ENCODE measurements at places on chromosomes 16 and 17. TPM values are rescaled to one million over a fixed set of nuclear protein-coding genes. Genes with fewer than 3 reads are reported as not detected.

Gene KCNJ12
- total RNA-seq = 1.6 TPM

Gene KCNH6
- total RNA-seq = 0.80 TPM

Gene DLX4
- 1.5 TPM for total RNA-seq

Gene SSTR5
- 0.45 TPM for total RNA-seq

Gene SRSF2
- 255 TPM for total RNA-seq

Gene ADAM11
- total RNA-seq = 3.1 TPM

Gene MYADML2
- not detected for total RNA-seq

Gene NFE2L1
- 135 TPM for total RNA-seq

DNA sequence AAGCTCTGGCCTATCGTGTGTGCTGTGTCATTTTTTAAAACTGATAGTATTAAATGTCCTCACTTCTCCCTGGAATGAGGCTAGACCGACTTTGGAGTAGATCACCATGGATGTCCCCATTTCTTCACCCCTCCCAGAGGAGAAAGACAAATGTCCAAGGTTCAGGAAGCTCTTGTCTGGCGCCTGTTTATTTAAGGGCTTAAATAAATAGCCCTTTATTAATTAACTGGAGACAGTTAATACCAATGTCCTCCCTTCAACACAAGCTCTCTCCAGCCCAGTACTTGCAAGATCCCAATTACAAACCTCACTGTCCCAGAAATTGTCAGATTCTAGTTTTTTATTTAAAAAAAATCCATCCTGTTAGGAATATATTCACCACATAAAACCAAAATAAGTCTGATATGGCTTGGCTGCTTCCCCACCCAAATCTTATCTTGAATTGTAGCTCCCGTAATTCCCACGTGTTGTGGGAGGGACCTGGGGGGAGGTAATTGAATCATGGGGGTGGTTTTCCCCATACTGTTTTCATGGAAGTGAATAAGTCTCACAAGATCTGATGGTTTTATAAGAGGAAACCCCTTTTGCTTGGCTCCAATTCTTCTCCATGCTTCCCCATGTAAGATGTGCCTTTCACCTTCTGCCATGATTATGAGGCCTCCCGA, 344.4 kb downstream of the SHISA9 start:
- DNase-seq = no peak

GRCh38 chr16:85761861-85762260, 11.0 kb upstream of the C16orf74 start:
- DNase-seq = no peak

GRCh38 chr16:1773703-1774447, 941 bp upstream of the MRPS34 start:
- no peak for DNase-seq

DNA sequence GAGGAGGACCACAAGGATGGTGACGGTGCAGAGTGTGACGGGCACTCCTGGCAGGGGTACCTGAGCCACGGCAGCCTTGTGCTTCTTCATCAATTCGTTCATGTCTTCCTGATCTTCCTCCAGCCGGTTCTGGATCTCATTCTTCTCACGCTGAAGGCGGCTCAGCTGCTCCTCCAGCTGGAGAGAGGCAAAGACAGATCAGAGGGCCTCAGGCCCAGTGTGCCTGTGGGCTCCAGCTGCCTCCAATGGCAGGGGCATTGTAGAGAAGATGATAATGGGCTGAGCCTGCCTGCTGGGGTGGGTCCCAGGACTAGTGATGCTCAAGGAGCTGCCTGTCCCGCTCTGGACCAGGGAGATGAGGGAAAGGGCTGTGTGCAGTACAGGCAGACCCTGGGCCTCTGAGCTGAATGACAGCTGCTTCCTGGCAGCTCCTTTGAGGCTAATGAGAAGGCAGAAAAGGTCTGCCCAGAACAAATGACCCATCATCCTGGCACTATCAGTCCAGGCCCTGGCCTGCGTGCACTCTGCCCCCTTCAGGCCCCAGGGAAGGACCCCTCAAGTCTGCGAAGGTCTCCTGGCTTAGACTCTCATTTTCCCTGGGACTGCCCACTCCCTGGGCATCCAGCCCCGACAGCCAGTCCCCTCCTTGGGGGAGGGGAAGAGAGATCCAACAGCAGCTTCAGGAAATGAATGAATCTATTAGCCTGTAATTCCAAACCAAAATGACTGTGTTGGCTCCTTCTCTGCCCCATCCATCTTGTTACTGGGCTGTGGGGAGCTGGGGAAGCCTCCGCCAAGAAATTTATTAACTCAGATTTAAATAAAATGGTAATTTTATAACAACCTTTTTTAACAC, 48.0 kb downstream of the PIPOX start:
- DNase-seq = peak; percentile 78

- DNase-seq = no peak
These were observed 1.1 kb downstream of the CHST6 start for GRCh38 chr16:75494184-75494583.

- peak; percentile 65 for DNase-seq
These were observed 1527.3 kb upstream of the GOT2 start for GRCh38 chr16:60261425-60261824.

- no peak for DNase-seq
These were observed 80.2 kb downstream of the OR1D5 start for GRCh38 chr17:2983255-2983654.

- no peak for DNase-seq
These were observed 15.3 kb downstream of the NUFIP2 start for GRCh38 chr17:29278692-29279091.

DNA sequence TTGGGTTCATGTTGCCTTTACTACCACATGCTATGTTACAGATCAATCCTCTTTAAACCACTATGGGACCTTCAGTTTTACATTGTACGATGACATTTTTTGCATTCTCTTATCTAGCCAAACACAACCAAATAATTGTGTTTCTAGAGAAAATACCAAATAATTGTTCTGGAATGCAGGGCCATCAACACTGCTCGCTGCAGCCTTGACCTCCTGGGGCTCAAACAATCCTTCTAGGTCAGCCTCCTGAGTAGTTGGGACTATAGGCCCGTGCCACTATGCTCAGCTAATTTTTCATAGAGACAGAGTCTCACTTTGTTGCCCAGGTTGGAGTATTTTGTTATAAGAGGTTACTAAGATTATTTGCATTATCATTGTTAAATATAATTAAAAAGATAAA, 237.5 kb upstream of the PMFBP1 start:
- peak; percentile 57 for DNase-seq

DNA sequence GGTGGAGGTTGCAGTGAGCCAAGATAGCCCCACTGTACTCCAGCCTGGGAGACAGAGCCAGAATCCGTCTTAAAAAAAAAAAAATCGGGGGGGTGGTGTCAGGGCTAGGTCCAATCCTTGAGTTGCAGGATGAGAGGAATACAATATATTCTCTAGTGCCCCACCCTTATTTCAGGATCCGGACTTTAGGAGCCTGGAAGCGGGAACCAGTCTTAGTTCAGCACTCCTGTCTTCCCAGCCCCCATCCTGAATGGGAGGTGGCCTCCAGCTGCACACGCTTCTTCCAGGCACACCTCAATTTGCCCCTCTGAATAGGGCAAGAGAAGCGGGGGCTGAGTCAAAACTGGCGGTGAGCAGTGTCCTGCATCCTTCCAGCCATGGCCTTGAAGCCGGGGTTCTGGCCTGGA, 1.6 kb downstream of the FHOD1 start:
- DNase-seq = no peak

DNA sequence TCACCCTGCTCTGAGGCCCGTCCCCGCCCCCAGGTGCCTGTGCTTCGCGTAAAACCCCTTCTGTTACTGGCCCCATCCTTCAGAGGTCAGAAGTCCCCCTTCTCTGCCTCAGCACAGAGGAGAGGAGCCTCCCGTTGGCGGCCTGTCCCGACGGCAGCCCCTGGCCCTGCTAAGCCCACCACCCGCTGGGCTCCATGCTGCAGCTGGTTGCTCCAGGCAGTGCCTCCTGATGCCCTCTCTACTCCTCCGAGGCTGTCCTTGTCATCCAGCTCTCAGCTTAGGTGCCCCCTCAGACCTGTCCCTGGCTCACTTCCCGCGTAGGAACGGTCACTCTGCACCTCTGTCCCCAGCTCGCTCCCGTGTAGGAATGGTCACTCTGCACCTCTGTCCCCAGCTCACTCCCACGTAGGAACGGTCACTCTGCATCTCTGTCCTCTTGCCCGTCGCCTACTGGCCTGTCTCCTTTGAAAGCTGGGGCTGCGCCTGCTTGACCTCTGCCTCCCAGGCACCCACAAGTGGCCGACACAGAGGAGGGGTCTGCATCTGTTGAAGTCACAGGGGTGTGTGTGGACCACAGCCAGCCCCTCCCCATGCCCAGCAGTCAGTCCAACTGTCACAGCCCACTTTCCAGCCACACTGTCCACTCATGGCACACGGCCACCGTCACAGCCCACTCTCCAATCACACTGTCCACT, 31.7 kb upstream of the ZC3H18 start:
- no peak for DNase-seq

GRCh38 chr17:41773731-41774193, 12.7 kb downstream of the JUP start:
- DNase-seq = no peak

DNA sequence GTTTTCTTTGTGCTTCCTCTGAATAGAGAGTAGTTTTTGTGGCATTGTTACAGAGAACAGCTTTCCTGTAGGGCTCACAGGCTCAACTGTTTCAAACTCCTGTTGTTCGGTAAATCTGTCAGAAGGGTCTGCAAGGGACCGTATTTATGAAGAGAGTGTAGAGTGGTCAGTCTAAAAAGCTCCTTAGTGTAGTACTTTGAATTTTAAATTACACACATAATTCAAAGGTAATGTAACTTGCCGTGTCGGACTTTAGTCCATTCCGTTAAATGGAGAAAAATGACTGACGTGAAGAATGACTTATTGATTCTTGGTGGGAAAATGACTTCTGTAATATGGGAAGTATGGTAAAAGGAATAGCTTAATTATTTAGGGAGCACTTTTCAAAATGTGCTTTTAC, 190.9 kb downstream of the WWOX start:
- DNase-seq = no peak

DNA sequence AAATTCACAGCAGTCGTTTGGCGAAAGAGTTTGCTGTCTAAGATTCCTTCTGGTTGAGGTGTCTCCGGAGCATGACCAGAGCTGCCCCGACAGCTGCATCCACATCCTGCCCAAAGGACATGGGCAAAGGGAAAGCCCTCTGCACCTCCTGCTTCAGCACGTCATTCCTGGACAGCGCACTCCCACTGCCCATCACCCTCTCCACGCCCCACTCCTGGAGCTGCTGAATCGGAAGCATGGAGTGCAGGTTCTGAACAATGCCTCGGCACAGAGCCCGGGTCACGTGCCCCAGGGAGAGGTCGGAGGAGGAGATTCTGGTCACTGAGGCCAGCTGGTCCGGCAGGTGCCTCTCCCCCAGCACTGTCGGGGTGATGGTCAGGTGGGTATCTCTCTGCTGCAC, 1.3 kb upstream of the TRPV1 start:
- no peak for DNase-seq

DNA sequence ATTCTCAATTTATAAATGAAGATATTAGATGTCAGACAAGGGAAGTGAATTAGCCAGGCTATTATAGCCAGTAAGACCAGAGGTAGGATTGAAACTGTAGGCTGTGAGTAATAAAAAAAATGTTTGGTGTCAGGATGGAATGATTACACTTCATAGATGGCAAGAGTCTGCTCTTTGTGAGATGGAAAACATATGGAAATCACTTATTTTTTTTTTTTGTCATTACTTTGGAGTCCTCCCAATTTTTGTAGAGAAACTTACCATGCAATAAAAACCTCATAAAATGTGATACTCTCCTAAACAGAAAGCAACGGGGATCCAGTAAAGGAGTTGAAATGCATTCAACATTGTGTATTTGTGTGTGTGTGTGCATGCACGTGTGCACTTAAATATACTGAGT, 532.7 kb upstream of the CDH8 start:
- DNase-seq = no peak

GRCh38 chr16:1721372-1721771, 15.4 kb downstream of the MAPK8IP3 start:
- no peak for DNase-seq

DNA sequence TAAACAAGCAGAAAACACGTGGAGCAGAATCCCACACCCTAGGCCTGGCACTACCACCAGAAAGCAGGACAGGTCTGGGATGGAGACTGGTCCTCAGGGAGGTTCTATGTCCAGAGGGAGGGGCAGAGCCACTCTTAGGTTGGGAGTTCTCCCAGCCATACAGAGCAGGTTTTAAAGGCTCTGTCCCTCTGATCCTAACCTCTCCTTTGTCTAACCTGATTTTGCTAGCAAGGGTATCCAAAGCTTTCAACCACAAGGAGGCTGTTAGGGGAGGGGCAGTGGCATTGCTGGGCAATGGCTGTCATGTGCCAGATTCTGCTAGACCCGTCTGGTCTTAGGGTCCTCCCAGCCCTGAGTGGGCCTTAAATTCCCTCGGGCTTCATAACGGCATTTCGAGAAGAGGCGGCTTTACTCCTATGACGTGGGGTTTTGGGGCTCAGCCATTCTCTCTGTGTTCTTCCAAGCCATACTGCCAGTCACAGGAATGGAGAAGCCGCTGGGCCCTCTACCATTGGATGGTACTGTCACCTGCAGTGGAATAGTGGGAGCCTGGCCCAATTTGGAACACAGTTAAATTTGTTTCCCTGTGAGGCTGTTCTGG, 5.7 kb downstream of the TPPP3 start:
- DNase-seq = no peak

GRCh38 chr16:85424260-85425073, 188.7 kb upstream of the GSE1 start:
- DNase-seq = no peak

- no peak for DNase-seq
These were observed 136.2 kb upstream of the DNAH9 start for GRCh38 chr17:11461993-11462548.

DNA sequence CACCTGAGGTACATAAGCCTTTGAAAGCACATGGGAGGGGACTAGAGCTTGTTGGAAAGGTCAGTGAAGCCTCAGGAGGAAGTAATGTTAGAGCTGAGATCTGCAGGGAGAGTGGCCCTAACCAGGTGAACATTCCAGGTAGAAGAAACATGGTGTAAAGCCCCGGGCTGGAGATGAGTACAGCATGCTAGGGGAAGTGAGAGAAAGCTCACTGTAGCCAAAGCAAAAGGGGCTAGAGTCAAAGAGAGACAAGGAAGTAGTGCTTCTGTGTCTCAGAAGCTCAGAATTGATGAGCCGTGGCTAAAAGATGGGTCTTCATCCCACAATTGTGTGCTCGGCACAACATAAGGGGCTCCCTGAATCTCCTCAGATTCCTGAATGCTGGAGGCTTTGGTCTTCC, 481.8 kb downstream of the XYLT1 start:
- no peak for DNase-seq

DNA sequence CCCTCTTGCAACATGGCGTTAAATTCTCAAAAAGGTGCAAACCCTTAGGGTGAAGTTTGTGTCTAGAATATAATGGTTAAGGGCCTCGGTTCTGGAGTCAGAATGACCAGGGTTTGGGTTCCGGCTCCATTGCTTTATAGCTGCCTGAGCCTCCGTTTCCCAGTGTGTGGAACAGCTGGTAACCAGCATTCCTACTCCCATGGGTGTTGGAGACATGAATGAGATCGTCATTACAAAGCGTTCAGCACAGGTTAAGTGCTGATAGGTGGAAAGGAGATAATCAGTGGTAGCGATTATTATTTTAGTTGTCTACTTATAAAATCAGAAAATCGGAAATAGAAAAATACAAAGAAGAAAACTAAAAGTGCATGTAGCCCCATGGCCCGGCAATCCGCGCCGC, 23.5 kb upstream of the ZCCHC14 start:
- DNase-seq = no peak

Measured in endodermal cell (in vitro differentiated cells).